ENCODE measurements at places on chromosomes 6 and 20.

- DNase-seq: no peak
Observed at GRCh38 chr6:29933955-29934354, 8.4 kb upstream of the HLA-A start.

- DNase-seq: no peak
Observed at GRCh38 chr20:43040427-43040826, 149.3 kb downstream of the PTPRT start.

- DNase-seq: no peak
Observed at GRCh38 chr6:108760126-108761050, 87.8 kb upstream of the ARMC2 start.

DNA sequence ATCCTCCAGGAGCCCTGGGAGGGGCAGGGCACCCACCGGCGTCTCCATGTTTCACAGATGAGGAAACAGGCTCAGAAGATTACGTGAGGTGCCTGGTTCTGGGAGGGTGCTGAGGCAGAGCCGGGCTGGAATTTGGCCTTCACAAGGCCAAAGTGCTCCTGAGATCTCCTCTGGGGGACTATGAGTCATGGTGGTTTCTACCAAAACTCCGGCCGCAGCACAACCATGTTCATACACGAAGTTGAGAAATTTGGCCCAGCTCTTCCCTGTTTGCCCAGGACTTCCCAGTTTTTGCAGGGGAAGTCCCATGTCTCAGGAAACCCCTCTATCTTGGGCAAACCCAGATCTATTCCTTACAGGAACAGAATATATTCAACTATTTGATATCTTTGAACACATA lies 172.9 kb upstream of the CDYL start:
- DNase-seq: no peak

DNA sequence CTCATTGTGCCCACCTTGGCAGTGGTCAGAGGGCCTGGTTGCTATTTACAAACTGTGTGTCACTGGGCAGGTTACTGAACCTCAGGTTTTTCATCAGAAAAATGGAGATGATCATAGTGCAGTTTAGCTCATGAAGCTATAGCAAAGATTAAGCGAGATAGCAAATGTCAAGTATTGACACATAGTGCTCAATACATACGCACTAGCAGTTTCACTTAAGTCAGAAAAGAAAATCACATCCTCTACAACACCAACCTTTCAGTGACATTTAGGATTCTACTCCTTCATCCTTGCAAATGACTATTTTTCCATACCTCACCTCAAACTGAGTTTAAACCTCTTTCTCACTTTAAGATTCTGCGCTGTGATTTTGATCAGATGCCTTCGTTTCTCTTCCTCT lies 16.2 kb downstream of the GPR63 start:
- no peak for DNase-seq

DNA sequence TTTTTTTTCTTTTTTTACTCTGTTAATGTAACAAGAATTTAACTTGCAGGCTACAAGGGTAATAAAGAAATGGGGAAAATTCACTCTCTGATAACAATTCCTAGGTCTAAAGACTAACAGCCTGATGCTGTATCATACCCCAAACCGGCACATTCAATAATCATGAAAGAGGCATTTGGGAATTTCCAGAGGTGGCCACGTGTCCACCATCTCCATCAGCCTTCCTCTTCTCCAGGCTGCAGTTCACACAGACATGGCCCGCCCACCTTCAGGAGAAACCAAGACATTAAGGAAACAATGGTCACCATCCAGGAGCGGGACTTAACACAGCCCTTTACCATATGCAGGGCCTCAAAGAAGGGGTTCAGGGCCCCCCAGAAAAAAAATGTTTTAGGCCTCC lies 44.8 kb downstream of the PDE10A start:
- no peak for DNase-seq

DNA sequence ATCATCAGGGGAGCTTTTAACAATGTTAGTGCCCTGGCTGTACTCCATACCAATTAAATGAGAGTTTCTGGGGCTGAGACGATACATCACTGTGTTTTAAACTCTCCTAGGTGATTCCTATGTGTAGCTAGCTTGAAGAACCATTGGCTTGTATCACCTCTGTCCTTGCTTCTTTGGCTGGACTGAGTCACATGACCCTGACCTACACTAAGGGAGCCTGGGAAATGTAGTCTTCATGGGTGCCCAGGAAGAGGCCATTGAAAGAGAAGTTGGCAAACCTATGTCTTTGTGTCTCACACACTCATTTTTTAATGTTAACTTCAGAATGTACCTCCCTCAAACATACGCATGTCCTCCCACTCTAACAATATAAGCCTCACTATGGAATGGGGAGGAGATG lies 506.6 kb downstream of the DHX35 start:
- no peak for DNase-seq
